ENCODE measurements at places on chromosomes 16 and 17.

GRCh38 chr17:75131278-75132017 lies at the start of gene NT5C:
Gene NT5C, minus strand, starts transcription at chr17:75131742. Its CDS starts 35 bp downstream, at chr17:75131707.
- peak; percentile 95 for DNase-seq

DNA sequence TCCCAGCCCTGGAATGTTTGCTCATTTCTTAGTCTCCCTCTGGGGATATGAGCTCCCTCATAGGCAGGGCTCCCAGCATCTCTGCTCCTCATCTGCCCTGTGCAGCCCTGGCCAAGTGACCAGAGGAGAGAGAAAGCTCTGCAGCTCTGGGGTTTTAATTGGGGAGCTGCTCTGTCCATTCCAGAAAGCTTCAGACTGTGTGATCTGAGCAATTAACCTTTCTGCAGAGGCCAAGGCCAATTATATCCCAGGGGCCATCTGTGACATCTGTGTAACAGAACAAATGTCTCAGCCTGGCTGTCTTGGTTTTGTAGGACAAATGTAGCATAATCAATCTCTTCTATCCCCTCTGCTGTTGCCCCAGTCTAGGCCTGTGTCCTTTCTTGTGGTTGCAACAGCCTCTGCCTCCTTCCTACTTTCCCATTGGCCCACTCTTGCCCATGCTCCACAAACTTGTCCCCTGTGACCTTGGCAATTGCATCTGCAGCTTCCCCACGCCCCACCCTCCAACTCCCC lies 156.0 kb downstream of the GSG1L start:
- DNase-seq = no peak

- DNase-seq = no peak
These were observed 3.2 kb upstream of the SLC5A2 start for GRCh38 chr16:31479751-31480150.

DNA sequence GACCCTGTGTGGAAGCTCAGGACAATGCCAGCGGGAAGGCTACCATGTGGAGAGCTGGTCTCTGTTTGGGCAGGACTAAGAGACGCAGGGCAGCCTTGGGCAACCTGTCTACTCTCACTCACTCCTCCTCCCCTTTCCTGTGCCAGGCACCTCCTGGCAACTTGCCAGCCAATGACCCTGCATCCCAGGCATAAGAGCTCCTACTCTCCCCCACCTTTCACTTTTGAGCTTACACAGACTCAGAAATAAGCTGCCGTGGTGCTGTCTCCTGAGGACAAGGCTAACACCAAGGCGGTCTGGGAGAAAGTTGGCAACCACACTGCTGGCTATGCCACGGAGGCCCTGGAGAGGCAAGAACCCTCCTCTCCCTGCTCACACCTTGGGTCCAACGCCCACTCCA lies 2.6 kb downstream of the HBM start:
- DNase-seq = no peak

- DNase-seq = no peak
These were observed 32.2 kb downstream of the HS3ST3A1 start for GRCh38 chr17:13569398-13570123.

DNA sequence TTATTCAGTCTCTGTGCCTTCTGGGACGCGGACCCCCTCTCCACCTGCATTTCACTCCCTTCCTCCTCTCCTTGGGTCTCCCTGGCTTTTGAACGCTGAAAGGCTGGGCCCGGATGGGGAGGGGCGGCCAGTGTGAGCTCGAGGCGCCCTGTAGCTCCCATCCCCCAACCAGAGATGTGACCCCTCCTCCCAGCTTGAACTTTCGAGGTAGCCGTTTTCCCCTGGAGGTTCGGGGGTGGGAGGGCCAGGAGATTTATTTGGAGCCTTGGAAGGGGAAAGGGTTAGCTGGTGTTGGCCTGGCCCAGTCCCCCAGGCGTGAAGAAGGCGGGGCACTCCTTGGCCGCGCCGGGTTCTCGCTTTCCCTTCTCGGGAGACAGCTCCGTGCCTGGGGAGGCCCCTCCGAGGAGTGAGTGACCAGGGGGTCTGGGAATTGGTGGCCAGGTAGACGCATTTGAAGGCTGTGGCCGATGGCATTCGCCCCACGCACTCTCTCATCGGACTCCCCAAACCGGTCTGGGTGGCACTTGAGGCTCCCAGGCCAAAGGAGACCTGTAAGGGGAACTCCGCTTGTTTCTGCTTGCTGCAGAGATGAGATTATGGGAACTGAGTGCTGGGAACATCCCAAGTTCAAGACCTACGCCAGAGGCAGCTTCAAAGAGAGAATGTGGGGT lies 942 bp downstream of the LDAF1 start:
- DNase-seq = peak; percentile 84

GRCh38 chr17:50181144-50181543 lies 15.3 kb downstream of the SGCA start:
- DNase-seq = no peak

- peak; percentile 96 for DNase-seq
These were observed at the start of gene DDX42 for GRCh38 chr17:63774141-63774968. Gene DDX42, plus strand, starts transcription at chr17:63774170. Its CDS starts 12,880 bp downstream, at chr17:63787050.

- DNase-seq = no peak
These were observed 17.6 kb upstream of the ABR start for GRCh38 chr17:1197379-1197778.

GRCh38 chr17:81550830-81551457 lies 1.2 kb downstream of the FAAP100 start:
- no peak for DNase-seq

DNA sequence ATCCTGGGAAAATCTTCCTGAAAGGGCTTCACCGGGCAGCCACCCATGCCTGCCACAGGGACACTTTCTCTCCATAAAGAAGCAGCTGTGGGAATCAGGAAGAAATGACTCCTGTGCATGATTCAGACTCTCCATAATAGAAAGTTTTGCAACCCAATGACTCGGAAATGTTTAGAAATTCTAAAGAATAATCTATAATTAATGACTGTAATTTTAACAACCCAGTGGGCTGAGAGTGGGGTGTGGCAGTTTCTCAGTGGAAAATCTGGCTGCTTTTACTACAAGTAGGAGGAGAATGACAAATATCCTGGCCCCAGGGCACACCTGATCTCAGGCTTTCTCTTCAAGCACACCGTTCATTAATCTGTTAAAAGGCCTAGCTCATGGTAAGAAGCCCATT lies 25.7 kb downstream of the IRF8 start:
- no peak for DNase-seq

- DNase-seq = no peak
These were observed 1.8 kb downstream of the COG1 start for GRCh38 chr17:73194514-73195222.

GRCh38 chr16:55338646-55339045 lies 14.6 kb downstream of the IRX6 start:
- no peak for DNase-seq

DNA sequence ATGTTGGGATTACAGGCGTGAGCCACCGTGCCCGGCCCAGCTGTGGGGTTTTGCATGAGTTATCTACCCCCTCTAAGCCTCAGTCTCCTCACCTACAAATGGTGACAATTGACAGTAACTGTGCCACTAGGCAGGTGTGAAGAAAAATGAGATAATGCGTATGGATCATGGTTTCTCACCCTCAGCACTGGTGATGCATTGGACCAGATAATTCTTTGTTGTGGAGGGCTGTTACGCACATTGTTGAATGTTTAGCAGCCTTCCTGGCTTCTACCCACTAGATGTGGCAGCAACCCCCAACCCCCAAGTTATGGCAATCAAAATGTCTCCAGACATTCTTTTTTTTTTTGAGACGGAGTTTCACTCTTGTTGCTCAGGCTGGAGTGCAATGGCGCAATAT lies 9.0 kb upstream of the HAPSTR1 start:
- no peak for DNase-seq

- no peak for DNase-seq
These were observed 5.6 kb downstream of the CPNE7 start for GRCh38 chr16:89581045-89581695.

- DNase-seq = no peak
These were observed 14.9 kb downstream of the MYO1D start for GRCh38 chr17:32861981-32862380.

DNA sequence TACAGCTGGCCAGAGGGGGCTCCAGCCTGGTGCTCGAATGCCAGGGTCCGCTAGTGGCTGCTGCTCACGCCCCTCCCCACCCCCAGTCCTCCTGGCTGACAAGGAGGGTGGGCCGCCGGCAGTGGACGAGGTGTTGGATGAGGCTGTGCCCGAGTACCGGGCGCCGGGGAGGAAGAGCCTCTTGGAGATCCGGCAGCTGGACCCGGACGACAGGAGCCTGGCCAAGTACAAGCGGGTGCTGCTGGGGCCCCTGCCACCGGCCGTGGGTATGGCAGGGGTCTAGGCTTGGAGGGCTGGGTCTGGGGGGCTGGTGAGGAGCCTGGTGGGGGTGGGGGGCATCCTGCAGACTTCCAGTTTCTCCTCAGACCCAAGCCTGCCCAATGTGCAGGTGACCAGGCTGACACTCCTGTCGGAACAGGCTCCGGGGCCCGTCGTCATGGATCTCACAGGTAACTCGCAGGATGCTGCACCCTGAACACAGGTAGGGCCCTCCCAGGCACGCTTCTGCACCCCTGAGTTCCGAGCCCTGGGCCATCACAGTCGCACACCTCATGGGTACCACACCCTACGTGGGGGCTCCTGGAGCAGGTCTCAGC lies 1.2 kb upstream of the PDIA2 start:
- no peak for DNase-seq

Measured in upper lobe of left lung (tissue), 6 donors.